ENCODE measurements at places on chromosomes 11 and 22.

GRCh38 chr11:59180168-59180776, 8.3 kb downstream of the DTX4 start:
- no peak for DNase-seq

DNA sequence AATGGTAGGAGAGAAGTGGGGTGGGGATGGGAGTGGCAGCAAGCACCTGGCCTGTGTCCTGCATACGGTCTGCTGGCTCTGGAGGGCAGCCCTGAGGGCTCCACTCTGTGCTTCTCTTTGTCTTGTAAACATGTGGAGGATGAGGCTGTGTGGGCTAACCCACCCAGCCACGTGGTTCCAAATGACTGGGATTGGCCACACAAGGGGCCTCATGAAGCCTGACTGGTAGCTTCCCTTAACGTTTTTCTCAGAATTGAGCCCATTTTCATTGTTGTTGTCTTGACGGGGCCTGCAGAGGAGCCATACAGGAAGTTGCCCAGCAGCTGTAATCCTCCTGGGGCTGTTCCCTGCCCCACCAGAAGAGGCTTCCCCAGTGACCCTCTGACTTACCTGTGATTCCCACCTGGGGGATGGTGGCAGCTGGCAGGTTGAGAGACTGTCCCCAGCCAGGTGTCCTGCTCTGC, 18.0 kb downstream of the DERL3 start:
- no peak for DNase-seq

DNA sequence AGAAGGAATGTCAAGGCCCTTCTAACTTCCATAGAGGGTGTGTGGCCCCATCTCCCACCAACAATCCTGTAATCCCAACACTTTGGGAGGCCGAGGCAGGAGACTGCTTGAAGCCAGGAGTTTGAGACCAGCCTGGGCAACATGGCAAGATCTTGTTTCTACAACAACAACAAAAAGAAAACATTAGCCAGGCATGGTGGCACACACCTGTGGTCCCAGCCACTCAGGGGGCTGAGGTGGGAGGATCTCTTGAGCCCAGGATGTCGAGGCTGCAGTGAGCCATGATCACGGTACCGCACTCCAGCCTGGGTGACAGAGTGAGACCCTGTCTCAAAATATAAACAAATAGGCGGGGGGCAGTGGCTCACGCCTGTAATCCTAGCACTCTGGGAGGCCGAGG, 16.9 kb downstream of the TSPAN32 start:
- DNase-seq = no peak

GRCh38 chr11:118530683-118531596, at the start of gene TMEM25:
TMEM25 (plus strand) TSS chr11:118531192; CDS start chr11:118531802, 610 bp downstream.
- peak; percentile 39 for DNase-seq

DNA sequence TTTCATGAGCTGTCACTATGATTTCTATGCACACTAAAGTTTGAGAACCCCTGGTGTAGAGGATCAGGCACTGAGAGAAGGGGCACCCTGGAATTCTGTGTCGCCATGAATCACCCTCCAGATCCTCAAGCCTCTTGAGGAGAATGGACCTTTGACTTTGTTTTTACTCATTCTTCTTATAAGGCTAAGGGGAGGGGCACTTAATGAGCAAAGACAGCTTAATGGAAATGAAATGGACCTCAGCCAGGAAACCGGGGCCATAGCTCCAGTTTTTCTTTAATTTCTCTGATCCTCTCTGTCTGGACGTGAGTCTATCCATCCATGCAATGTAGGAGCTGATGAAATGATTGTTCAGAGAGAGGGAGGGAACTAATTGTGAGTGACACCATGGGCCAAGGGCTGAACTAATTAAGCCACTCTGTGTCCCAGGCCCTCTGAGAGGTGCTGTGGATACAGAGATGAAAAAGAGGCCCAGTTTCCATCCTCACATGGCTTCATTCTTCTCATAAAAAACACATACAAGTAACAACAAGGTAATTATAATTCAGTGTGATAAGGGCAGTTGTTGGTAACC, 32.8 kb downstream of the OR2AT4 start:
- no peak for DNase-seq

- DNase-seq = no peak
Observed at GRCh38 chr11:60786811-60787567, 1.9 kb downstream of the MS4A10 start.

DNA sequence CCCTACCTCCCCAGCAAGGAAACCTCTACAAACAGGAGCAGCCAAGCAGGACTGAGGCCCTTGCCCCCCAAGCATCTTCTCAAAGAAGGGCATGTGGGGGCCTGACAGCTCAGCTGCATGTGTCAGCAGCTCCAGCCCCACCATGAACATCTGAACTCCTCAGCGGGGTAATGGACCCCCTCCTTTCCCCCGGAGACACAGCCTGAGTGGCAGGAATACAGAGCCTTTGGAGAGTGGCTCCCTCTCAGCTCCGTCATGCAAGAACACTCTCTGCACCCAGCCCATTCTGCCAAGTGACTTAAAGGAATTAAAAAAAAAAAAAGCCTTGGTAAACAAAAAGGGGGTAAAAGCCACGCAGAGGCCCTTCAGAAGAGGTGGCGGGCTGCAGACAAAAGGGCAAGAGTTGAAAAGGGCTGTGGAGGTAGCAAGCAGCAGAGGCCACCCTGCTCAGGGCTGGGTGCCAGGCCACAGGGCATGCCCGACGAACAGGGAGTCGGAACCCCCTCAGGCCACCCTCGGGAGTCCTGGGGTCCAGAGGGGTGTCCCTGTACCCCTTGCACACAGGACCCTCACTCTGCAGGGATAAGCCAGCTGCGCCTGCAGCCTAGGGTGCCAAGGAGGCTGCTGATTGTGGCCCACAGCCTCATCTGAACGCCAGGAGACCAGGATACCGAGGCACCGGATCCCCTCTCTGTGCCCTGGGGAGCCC, 62.5 kb downstream of the MACROD1 start:
- no peak for DNase-seq

DNA sequence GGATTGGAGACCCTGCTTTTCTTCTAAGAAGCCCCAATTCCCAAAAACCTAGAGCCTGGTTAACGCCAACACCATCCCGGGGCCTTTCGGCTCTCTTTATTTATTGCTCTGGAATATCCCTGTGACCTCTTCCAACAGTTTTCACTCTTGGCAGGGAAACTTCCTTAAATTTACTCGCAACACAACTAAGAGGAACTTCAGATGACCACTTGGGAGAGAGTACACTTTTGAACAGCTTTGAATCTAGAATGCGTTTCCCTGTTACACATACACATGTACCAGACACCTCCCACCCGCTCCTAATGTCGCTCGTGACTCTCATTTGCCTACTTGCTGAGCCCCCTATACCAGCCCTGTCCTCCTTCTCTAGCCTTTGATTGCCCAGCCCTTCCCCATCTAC, 19.4 kb downstream of the TUBA8 start:
- DNase-seq = no peak

GRCh38 chr11:26188554-26188953, 143.4 kb upstream of the ANO3 start:
- DNase-seq = no peak

- no peak for DNase-seq
Observed at GRCh38 chr22:46848197-46848596, 85.7 kb downstream of the TBC1D22A start.

DNA sequence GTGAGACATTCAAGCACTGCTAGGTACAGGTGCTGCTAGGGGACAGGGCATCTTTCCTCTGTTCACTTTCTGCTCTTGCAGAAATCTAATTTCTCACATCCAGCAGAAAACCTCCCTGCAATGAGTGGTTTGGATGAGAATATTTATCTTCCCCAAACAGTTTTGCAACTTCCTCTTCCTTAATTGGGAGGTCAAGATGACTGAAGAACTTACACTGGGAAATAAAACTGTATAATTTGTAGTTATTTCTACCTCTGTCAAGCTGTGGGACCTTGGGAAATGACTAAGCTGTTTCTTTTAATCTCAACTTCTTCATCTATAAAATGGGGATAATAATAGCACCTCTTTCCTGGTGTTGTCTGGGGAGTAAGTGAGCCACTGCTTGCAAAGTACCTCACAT, 69.8 kb downstream of the PRR5L start:
- no peak for DNase-seq

DNA sequence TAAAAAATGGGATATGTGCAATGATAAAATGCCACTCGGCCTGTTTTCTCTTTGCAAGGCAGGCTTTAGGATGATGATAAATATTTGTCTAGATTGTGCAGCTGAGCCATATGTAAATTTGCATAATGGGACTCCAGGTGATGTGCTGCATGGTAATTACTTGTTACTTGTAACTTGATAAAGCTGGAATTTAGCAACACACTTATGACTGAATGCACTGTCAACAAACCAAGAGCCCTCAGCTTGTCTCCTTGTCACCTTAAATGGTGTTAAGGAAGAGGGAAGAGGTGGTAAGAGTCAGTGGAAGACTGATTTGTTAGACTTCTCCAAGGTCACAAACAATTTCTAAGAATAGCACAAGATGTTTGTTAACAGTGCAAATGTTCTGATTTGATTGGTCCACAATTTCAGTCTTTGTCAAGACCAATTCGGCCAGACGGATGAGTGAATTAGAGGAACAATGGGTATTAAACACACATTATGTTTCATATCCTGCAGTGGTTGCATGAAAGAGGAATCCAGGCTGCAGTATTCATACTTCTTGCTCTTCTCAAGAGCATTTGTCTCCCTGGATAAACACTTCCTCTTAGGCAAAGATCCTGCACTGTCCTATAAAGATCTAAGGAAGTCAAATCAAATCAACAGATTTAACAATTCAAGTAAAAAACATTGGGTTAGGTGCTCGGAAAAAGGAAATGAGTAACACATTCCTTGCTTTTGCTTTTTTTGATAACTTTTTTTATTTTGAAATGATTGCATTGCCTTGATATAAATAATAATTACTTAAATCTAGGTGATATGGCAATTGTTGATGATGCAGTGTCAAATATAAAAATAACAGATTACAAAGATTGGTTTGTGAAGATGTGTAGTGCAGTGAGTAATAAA, 448.3 kb upstream of the DDI1 start:
- DNase-seq = no peak

DNA sequence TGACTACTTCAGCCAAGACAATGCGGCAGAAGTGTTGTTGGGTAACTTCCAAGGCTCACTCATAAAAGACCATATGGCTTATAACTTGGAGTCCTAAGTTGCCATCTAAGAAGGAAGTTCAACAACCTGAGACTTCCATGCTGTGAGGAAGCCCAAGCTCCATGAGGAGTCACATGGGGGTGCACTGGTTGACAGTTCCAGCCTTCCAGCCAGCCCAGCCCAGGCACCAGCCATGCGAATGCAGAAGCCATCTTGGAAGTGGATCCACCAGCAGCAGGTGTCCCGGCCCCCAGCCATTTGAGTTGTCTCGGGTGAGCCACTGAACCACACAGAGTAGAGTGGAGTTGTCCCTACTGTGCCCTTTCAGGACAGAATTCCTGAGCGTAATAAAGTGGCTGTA, 32.8 kb upstream of the WNT7B start:
- DNase-seq = no peak

- DNase-seq = no peak
Observed at GRCh38 chr11:10603721-10604297, 35.3 kb upstream of the LYVE1 start.

DNA sequence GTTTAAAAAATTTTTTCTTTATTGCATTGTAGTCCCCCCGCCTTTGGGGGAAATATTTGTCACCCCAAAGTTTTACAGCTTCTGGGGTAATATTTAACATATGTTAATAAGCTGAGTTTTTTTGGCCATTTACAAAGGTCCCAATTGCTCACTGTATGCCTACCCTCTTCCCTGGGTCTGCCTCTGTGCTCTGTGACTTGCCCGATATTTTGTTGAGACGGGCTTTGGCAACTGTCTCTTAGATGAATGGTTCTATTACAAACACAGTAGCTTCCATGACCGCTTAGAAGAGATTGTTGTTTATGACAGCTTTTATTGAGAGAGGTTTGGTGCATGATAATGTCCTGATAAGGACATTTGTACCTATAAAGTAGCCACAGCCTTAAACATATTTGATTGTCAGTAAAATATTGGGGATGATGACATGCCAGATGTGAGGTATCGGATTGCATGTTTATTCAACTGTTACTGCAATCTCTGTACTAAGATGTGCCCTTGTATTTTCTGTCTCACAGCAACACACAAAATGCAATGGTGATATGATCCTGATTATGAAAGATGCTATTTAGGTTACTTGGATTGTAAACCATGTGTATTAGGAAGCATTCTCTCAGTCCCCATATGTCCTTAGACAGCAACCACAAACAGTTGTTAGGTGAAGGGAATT, 103.1 kb downstream of the TEAD1 start:
- DNase-seq = no peak

- DNase-seq = no peak
Observed at GRCh38 chr11:10584071-10584501, 15.6 kb upstream of the LYVE1 start.

GRCh38 chr22:31942091-31942490, 2.2 kb upstream of the YWHAH start:
- DNase-seq = no peak

GRCh38 chr11:129248618-129249017, 56.5 kb upstream of the ARHGAP32 start:
- DNase-seq = no peak

GRCh38 chr11:2529173-2529572, 84.4 kb downstream of the KCNQ1 start:
- DNase-seq = no peak

GRCh38 chr22:44753189-44754042, 1.0 kb downstream of the ARHGAP8 start:
- DNase-seq = no peak

- no peak for DNase-seq
Observed at GRCh38 chr11:65640483-65641296, 2.8 kb downstream of the SIPA1 start.

DNA sequence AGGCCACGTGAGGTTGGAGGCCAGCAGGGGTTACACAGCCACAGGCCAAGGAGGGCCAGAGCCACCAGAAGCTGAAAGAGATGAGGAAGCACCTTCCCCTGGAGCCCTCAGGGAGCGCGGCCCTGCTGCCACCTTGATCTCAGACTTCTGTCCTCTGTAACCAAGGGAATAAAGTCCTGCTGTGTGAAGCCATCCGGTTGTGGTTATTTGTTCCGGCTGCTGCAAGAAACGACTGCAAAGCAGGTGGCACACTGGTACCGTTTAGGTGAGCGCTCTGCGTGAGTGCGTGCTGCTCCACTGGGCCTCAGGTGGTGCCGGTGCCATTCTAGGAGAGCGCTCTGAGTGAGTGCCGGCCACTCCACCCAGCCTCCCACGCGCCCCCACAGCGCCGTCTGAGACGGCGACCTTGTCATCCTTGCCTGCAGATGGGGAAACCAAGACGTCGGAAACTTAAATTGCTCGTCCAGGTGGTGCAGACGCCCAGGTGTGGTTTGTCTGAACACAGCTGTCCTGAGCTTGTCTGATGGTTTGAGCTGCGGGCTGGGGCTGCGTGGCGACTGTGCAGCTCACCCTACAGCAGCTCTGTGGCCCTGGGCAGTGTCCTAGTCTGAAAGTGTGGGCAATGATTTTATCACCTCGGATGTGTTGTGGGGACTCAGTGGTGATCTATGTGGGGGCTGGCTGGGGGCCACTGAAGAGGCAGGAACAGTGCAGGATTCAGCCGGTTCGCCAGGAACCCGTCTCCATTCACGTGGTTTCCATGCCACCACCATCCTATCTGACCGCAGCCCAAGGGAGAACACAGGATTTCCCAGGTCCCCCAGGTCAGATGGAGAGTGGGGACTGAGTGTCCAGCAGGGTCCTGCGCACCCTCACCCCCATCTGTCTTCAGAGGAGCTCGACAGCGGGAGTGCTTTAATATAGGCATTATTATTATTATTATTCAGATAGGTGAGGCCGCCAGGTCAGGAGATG, 4.6 kb upstream of the MRGPRG start:
- DNase-seq = no peak

- DNase-seq = no peak
Observed at GRCh38 chr11:102564110-102564509, 33.6 kb upstream of the MMP7 start.
